ENCODE measurements at places on chromosomes 2 and 18. TPM values are rescaled to one million over a fixed set of nuclear protein-coding genes. Genes with fewer than 3 reads are reported as not detected.

Gene STPG4
- total RNA-seq = 0.41 TPM

GRCh38 chr2:205680067-205680466, 2.2 kb upstream of the NRP2 start:
- no peak for DNase-seq

DNA sequence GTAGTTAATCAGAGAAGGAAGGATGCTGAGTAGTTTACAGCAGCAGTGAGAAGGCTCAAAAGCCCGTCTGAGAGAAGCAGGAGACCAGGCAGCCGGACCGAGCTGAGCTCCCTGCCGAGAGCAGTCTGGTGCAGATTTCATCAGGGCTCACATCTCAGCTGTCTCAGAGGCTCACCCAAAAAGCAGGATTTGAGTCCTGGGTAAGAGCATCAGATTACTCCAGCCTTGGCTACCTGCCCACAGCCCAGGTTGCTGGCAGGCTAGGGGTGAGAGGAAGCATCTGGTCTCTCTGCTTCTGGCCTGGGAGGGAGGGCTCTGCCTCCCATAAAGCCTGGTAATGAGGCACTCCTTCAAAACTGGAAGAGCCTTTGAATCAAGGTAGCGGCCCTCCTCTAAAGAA, 140.5 kb downstream of the ST6GAL2 start:
- DNase-seq = no peak

GRCh38 chr18:37534627-37535026, 31.0 kb downstream of the CELF4 start:
- no peak for DNase-seq

DNA sequence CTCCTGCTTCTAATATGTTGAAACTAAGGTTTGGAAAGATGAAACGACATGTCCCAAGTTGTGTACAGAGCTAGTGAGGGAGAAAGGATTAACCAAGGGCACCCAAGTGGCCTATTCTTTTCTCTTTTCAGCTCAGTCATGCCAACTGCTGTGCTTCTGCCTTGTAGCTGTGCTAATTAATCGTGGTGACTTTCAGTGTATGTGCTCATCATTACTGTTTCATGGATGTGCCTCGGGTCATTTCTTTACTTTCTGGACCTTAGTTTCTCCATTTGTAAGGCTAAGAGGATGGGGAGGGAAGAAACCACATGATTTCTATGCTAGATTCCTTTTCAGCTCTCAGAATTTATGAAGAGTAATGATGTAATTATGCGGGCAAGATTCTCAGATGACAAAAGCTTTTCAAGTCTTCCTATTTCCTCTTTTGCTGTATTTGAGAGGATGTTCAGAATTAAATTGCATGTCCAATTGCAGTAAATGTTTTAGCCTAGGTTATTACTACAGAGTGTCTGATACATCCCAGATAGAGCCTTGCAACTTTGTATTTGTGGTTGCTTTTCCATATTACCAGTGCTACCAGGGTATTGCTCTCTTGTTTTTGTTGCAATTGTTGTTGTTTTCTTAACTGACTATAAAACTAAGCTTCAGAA, 621.2 kb downstream of the CNTNAP5 start:
- no peak for DNase-seq

DNA sequence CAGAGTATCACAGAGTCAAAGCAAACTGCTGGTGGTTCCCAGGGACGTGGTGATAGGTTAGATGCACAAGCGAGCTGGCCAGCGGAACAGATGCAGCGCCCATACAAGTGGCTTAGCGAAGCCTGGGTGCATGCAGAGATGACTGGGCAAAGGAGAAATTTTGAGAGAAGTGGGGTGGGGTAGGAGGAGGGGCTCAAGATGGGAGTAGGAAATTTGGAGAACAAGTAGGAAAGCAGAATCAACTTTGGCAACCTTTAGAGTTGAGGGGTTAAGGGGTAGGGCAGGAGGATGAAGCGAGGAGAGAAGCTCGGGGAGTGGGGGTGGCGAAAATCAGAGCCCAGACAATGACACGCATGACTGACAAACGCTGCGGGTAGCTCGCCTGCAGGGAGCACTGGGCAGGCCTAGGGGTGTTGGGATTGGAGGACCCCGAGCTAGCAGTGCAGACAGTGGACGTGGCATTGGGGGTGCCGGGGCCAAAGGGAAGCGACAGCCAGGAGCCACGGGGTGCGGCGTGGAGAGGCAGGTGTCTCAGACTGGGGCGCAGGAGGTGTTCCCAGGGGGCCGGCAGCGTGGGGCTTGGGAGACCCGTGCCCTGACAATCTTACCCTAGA, 431 bp downstream of the FAM98A start:
- peak; percentile 18 for DNase-seq

- no peak for DNase-seq
These were observed 27.3 kb downstream of the CDC42EP3 start for GRCh38 chr2:37644191-37644590.

Gene EPB41L3
- 57.5 TPM for total RNA-seq

- DNase-seq = no peak
These were observed 422.8 kb upstream of the ZEB2 start for GRCh38 chr2:144942516-144943256.

Data from frontal cortex (tissue), 4 donors.